Activated T-cell treated with anti-CD3 and anti-CD28 coated beads, Interleukin-2, amount 50 U/mL, for 72 hours (primary cell): ENCODE measurements at places on chromosomes 1 and 21. TPM values are rescaled to one million over a fixed set of nuclear protein-coding genes. Genes with fewer than 3 reads are reported as not detected.
A peak's percentile ranks its signal among the peaks of the same experiment; 100 is the strongest.

GRCh38 chr1:154176337-154176736 is 15.6 kb downstream of the TPM3 start:
- no peak for DNase-seq

GRCh38 chr21:35237287-35237686 is 188.2 kb upstream of the RUNX1 start:
- no peak for DNase-seq

GRCh38 chr1:175207971-175208370 is 15.4 kb upstream of the KIAA0040 start:
- no peak for DNase-seq

DNA sequence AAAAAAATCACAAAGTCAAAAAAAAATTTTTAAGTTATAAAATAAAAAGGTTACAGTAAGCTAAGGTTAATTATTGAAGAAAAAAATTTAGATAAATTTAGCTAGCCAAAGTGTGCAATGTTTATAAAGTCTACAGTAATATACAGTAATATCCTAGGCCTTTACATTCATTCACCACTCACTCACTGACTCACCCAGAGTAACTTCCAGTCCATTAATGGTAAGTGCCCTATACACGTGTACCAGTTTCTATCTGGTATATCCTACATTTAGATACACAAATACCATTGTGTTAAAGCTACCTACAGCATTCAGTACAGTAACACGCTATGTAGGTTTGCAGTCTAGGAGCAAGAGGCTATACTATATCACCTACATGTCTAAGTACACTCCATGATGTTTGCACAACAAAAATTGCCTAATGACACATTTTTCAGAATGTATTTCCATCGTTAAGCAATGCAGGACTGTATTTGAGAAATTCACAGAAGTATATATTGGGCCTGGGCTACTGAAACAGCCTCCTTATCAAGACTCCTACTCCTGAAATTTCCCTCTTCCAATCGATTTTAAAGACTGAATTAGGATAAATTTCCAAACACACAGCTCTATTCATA is 155.1 kb downstream of the COP1 start:
- no peak for DNase-seq

GRCh38 chr1:2887941-2888855 is 86.7 kb upstream of the TTC34 start:
- DNase-seq: no peak

DNA sequence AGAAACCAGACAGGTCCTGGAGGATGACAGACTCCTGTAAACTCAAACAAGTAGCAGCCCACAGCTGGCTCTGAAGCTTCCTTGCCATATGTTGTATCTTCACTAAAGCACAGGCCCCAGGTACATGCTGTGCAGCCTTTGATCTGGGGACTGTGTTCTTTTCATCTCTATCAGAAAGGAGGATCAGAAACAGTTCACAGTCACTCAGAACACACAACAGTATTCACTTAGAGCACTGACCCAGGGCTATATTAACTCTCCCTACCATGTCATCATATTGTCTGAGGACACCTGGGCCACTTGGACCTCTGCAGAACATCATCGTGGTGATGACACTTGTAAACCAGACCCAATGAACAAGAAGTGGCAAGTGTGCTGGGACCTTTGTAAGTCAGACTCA is 222.0 kb downstream of the SETD4 start:
- no peak for DNase-seq

The MANEAL gene
- total RNA-seq: 1.9 TPM

DNA sequence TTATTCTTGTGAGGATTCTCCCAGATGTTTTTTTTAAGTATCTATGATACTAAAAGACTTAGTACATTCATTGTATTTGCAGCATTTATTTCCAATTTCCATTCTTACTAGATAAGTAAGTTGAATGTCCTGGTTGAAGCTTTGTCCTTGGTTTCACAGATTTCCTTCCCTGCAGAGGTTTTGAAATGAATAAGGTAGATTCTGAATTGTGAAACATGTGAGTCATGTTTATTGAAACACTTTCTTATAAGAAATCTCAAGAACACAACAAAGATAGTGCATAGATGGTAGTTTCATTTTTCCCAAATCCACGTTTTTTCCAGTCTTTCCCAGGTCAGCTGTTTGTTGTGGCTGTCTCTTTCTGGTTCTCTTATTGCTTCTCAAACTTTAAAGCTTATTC is 24.8 kb downstream of the GABPA start:
- no peak for DNase-seq

- DNase-seq: peak; percentile 14
Measured at GRCh38 chr1:45552331-45552730, 1.7 kb downstream of the AKR1A1 start.

DNA sequence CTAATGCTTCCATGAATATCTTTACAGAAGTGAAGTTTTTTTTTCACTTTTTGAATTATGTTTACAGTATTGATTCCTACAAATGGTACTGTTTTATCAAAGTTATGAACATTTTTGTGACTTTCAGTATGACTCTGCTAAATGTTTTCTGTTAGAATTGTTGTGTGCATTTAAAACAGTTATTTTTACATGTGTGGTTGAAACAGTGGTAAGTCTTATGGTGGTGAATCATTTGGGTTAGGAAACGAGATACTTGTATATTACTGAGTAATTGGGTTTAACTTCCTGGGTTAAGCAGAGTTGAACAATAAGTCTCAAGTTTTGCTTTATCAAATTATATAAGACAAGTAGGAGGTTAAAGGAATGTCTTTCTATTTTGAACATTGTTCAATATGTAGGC is 66.8 kb downstream of the VPS13D start:
- DNase-seq: no peak

- DNase-seq: peak; percentile 42
Measured at GRCh38 chr1:244712669-244713068, 59.7 kb downstream of the DESI2 start.

The ABCG1 gene
- total RNA-seq: 55.5 TPM

The GPR25 gene
- not detected for total RNA-seq

DNA sequence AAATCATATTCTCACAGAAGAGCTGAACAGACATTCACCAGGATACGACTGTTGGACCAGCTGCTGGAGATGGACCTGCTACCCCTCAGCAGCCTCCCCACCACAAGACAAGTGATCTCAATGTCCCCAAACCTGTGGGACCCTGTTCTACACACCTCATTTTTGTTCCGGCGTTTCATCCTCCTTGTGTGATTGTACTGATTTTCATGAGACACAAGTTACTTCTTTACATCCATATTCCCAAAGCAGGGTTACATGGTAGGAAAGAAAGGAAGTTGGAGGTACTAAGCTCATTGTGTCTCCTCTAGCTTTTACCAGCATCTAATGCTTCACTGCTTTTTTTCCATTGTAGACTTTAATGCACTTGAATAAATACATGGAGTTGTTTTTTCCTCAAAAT is 8.7 kb downstream of the ADAMTS1 start:
- DNase-seq: no peak

The NID1 gene
- total RNA-seq: 0.29 TPM

DNA sequence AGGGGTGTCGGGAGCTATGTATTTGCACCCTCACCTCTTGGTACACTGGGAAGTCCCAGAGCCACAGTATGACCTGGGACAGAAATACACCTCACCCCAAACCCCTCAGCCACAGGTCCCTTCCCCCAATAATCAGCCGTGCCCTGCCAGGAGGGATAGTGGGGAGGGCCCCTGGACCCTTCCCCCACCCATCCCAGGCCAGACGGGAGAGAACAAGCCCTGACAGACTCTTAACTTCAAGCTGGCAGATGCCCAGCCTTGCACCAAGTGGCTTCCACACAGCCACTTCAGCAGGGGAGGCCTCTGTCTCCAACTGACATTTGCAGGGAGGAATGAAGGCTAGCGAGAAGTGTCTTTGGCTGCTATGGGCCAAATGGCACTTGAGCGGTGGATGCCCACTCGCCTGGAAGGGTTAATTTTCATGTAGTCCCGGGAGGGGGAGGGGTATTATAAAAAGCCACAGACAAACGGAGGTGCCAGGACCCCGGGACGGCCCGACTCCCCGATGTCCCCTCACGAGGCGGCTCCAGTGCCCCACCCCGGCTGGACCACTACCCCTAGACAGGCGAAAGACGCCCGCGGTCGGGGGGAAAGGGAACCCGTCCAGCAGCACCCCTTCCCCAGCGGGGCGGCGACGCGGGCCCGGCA is 495 bp downstream of the SYNC start:
- DNase-seq: no peak

The CRTC2 gene
- total RNA-seq: 107 TPM

GRCh38 chr1:242428399-242429190 is 95.9 kb downstream of the PLD5 start:
- no peak for DNase-seq

GRCh38 chr1:83693427-83694126 is 305.4 kb downstream of the TTLL7 start:
- no peak for DNase-seq

The FALEC gene
- total RNA-seq: 0.79 TPM

- no peak for DNase-seq
Measured at GRCh38 chr1:206787891-206788290, 15.6 kb upstream of the IL10 start.

DNA sequence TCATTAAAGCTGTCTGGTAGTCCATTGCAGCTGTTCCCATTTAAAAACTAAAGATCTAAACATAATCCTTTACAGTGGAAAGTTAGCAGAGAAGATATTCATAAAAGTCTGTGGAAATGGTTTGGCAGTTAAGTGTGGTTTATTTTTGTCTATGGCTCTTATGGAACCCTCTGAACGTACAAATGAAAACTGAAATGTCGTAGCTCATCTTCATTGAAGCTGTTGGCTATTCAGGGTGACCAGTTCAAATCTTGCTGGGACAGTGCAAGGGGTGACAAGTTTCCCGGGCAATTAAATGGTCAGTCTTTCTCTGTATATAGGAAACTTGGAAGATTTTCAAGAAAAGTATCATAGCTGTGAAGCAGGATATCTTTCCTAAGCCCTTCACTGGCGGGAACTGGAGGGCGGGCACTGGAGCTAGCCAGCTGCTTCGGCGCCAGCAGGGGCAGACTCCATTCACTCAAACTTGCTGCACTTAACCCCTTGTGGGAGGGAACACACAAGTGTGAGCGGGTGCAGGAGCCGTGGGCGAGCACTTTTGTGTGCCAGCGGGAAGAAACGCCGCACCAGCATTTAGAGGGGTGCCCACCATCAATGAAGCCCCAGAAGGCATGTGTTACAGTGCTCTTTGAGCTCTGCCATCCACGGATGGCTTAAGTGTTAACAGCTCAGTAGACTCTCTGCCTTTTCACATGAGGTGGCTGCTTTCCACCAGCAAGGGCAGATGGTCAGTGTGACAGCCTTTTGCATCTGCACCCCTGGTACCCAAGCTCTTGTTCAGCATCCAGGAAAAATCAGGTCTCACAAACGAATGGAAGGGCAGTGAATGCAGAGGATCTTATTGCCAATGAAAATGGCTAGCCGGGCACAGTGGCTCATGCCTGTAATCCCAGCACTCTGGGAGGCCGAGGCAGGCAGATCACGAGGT is 232.1 kb upstream of the KAZN start:
- no peak for DNase-seq

The KCNE2 gene
- total RNA-seq: 0.69 TPM
